Stimulated activated CD4-positive, alpha-beta T cell treated with anti-CD3 and anti-CD28 coated beads, Interleukin-1b, Interleukin-23, amount 100 ng/mL, for 24 hours (primary cell): ENCODE measurements at places on chromosomes 5 and 9.

- no peak for DNase-seq
Measured at GRCh38 chr9:136563646-136564325, 17.9 kb upstream of the NOTCH1 start.

GRCh38 chr9:8649807-8650206 lies 850.2 kb upstream of the DMAC1 start:
- no peak for DNase-seq

DNA sequence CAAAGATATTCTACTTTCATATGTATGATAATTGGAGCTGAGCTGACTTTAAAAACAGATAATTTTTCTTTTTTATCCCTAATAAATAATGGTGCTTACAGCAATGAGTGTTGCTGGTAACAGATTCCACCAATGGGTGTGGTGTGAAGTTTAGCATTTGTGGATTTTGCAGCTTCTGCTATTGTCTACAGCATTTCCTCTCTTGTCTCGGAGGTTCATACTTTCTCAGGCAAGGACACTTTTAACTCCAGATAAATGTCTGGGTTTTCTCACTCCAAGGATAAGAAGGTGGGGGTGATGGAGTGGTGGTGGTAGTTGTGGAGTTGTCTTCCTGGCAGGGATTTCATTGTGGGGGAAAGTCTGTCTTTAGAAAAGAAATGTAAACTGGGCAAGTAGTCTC lies 120.0 kb upstream of the CDKN2B start:
- DNase-seq: no peak

- no peak for DNase-seq
Measured at GRCh38 chr5:73027361-73027760, 71.5 kb downstream of the FCHO2 start.

DNA sequence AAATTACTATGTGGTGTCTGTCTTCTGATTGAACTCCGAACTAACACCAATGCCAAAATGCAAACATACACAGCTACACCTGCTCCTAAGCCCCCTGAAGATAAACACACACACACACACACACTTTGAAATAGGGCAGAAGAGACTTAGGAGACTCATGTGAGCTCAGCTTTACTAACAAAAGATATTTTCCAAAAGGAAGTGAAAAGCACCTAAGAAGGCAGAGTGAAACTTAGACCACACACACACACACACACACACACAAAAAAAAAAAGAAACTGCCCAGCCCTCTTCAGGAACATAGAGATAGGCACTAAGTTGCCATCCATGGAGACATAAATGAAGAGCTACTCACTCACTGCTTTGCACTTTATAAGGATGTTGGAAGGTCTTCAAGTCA lies 45.2 kb upstream of the APC start:
- DNase-seq: no peak

DNA sequence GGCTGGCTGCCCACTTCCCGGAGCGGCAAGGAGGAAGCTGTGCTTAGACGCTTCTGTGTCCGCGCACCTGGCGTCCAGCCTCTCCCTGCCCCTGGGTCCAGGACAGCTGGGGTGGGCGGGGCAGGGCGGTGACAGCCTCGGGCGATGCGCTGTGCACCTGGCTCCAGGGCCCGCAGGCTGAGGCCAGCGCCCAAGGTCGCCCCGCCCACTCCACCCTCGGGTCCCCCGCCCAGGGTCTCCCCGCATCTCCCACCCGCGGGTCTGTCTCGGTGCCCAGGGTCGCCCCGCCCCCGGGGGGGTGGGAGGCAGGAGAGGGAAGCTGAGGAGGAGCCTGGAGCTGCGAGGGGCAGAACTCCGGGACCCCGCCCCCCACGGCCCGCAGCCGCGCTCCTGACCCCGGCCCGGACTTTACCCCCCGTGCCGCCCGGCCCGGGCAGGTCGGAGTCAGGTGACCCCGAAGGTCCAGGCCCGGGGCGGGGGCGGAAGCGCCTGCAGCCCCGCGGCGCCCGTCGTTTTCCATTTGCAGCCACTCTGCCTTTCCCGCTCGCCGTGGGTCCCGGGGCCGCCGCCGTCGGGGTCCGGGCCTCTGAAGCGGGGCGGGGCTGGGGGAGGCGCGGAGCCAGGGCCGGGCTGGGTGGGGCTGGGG lies at the start of gene ENTPD8:
TSS of gene ENTPD8 (minus strand) at position 69 of the 646 bp plus-strand sequence. CDS start 3,072 bp downstream, outside the sequence.
- no peak for DNase-seq

DNA sequence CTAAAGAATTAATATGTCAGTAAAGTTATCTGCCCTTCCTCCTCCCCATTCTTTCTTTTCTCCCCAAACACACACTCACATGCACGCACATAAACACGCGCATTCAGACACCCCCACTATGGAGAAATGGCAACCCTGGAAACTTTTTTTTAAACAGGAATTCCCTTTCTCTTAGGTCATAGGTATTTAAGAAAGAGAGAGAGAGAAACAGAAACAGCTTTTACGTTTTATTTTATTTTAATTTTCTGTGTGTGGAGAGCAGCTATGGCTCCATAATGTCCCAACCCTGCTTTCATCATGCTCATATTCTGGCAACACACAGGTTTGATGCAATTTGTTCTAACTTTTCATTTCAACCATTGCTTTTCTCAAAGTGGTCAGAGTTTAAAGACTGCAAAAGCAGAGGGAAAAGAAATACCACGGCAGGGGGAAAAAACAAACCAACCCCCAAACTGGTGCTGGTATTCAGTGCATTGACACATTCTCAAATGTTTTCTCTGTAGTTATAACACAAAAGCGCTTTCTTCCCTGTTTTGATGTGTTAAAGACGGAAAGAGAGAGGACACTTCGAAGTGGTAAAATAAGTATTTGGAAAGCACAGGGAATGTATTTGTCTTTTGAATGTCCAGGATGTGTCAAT lies 126.0 kb upstream of the TMEM161B start:
- no peak for DNase-seq

DNA sequence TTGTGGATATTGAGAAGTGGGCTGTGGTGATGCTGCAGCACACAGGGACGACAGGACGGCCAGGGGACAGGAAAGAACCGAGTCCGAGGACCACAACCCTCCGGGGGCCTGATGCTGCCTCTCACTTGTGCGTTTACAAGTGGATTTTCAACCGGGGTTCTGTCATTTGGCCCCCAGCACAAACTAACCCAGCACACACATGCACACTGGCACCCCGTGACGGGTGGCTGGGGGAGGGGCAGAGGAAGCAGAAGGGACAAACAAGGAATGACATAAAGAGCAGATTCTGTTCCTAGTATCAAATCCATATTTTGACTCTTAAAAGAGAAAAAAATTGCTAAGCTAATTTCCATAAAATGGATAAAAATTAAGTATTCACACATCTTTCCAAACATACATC lies 18.3 kb upstream of the ZFYVE16 start:
- no peak for DNase-seq

GRCh38 chr9:95167998-95168397 lies 149.5 kb downstream of the FANCC start:
- peak; percentile 50 for DNase-seq

GRCh38 chr5:2755681-2756171 lies 4.2 kb upstream of the IRX2 start:
- DNase-seq: no peak

DNA sequence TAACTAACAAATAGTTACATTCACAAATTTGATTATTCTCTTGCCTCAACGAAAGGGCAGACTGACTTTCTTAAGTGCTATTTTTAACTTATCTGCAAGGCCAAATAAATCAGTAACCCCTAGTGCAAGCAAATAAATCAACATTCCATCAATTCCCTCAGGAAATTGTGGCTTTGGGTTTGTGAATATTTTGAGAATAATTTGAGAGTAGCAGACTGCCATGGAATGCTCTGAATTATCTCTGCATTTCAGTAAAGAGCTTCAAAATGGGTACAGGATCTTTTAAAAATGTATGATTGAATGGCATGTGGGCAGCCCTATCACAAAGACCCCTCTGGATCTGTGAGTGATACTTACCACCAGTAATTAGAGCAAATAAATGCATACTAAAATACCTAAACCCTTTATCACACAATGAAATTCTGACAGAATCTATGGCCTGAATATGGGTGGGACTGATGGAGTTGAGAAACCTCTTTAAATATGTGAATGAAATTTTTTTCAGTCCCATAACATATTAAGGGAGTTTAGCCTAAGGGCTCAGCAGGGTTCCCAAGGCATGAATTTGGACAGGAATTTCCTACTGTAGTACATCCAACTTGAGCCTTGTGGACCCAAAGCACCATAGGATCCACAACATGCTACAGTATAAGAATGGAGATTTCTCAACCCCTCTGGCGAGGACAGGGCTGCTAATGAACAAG lies 92.5 kb upstream of the ITGA2 start:
- no peak for DNase-seq

GRCh38 chr9:90340421-90340820 lies 302.2 kb downstream of the DIRAS2 start:
- DNase-seq: no peak

DNA sequence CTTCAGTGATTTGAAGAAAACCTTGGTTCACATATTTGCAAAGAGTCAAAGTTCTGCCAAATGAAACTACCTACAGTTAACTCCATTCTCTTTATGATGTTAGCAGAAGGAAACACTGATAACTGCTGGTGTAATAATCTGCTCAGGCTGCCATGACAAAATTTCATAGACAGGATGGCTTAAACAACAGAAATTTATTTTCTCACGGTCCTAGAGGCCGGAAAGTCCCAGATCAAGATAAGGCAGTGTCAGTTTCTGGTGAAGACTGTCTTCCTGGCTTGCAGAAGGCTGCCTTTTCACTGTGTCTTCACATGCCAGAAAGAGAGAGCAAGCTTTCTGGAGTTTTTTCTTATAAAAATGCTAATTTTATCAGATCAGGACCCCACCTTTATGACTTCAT lies 102.4 kb upstream of the PARP8 start:
- no peak for DNase-seq

DNA sequence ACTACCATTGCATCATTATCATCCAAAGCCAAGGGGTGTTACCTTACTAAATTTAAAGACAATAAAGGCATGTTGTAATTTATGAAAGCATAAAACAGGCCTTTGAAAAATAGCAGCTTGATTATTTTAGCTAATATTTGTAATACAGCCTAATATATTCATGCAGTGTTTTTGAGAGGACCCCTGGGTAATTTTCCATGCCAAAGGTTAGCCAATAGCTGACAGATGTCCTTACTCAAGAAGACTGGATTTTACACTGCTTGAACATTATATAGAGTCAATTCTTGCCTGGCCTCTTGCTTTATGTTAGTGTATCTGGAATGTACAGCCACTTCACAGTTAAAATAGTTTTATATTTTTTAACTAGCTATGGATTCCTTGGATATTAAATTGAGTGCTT lies 337.8 kb upstream of the PAPPA start:
- DNase-seq: no peak

GRCh38 chr9:6782981-6783380 lies 25.2 kb downstream of the KDM4C start:
- DNase-seq: no peak

DNA sequence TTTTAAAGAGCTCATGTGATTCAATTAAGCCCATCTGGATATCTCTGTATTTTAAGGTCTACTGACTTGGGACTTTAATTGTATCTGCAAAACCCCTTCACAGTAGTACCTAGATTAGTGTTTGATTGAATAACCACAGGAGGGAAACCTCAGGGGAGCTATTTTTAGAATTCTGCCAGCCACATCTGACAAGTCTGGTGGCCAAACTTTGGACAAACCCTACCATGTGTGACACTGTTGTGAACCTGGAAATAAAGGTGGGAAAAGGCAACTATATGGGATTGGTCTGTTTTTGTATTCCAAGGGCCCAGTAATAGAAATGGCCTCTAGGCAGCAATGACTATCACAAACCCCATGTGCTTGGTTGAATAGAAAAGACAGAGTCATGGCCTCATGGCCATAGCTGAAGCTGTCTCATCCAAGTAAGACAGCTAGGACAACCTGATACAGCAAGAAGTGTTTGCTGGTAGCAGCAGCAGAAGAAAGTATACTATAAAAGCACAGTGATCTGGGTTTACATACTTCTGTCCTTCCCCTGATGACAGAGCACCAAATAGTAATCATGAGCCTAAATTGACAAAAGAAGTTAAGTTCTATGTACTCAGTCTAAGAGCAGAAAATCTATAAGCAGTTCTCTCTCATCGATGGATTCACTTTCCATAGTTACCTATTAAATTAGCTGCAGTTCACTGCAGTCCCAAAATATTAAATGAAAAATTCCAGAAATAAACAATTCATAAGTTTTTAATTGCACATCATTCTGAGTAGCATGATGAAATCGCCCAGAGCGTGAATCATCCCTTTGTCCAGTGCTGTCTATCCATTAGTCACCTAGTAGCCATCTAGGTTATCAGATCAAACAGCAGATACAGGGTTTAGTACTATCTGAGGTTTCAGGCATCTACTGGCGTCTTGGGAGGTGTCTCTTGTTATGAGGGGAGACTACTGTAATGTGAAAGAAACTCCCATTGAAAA lies 189.8 kb downstream of the ARHGAP26 start:
- no peak for DNase-seq

DNA sequence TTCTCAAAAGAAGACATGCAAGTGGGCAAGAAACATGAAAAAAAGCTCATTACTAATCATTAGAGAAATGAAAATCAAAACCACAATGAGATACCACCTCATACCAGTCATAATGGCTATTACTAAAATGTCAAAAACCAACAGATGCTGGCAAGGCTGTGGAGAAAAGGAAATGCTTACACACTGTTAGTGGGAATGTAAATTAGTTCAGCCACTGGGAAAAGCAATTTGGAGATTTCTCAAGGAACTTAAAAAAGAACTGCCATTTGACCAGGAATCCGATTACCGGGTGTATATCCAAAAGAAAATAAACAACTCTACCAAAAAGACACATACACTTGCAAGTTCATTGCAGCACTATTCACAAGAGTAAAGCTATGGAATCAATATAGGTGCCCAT lies 595.4 kb upstream of the RIOK2 start:
- no peak for DNase-seq

- DNase-seq: no peak
Measured at GRCh38 chr9:115042781-115043509, 75.0 kb downstream of the TNC start.

- DNase-seq: no peak
Measured at GRCh38 chr5:132737982-132738681, 786 bp upstream of the KIF3A start.

DNA sequence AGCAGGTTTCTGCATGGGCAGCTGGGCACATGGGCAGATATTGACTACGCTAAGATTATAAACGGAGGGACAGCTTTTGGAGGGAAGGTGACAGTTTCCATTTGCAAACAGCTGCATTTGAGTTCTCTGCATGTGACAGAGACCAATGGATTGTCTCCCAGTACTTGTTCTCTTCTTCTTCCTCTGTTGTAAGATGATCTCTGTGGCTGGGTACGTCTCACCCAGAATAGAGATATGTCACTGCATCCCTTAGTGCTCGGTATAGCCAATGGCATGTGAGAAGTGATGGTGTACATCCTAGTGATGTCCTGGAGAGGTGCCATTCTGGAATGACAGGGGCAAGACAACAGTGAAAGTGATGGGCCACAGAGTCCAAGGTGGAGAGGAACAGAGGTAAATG lies 171.3 kb downstream of the CFAP90 start:
- no peak for DNase-seq

- DNase-seq: no peak
Measured at GRCh38 chr5:21685522-21685921, 1167.6 kb downstream of the CDH12 start.

- DNase-seq: no peak
Measured at GRCh38 chr5:179803651-179804554, 2.8 kb downstream of the MGAT4B start.

- DNase-seq: no peak
Measured at GRCh38 chr5:124604419-124604818, 142.0 kb downstream of the ZNF608 start.

GRCh38 chr5:154625031-154625430 lies 130.1 kb upstream of the LARP1 start:
- DNase-seq: no peak

- DNase-seq: no peak
Measured at GRCh38 chr9:14895806-14896205, 14.4 kb downstream of the FREM1 start.

- DNase-seq: no peak
Measured at GRCh38 chr9:16243798-16244197, 626.7 kb downstream of the BNC2 start.
